T-helper 17 cell (primary cell): ENCODE measurements at places on chromosomes 2 and 18.

- DNase-seq, result no peak
These were observed 89.7 kb upstream of the SESTD1 start for GRCh38 chr2:179354296-179354695.

GRCh38 chr2:73842739-73843019 lies 13.9 kb downstream of the STAMBP start:
- no peak for DNase-seq

DNA sequence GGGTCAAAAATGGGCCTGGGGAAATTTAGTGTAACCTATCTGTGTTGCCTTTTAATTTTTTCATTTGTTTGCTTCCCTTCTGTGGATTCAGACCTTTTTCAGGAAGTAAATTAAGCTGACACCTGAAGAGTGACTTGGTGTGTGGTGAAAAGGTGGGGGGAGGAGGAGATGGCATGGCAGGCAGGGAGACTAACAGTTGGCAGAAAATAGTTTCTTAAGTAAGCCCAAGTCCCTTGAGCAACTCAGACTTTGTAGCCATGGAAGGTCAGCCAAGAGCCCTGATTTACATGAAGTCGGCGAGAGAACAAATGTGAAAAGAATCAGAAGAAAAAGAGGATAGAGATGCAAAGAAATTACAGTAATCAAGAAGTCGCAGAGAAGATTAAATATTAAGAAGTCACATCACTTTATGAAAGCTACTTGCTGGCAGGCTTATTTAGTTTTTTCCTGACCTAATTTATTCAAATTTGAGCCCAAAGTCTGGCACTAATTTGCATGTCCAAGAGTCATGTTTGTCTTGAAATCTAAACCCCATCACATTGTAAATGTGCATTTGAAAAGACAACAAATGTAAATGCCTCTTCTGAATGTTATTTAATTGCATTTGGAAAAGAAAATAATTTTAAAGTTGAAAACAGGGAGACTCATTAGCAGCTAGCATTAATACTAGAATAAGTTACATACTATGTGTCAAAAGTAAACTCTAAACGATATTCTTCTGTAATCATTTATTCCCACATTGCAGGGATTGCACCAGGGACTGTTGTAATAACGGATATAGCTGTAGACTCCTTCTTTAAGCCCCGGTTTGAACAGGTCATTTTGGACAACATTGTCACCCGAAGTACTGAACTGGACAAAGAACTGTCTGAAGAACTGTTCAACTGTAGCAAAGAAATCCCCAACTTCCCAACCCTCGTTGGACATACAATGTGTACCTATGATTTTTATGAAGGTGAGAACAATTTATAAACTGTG lies 19.3 kb downstream of the UPP2 start:
- no peak for DNase-seq

DNA sequence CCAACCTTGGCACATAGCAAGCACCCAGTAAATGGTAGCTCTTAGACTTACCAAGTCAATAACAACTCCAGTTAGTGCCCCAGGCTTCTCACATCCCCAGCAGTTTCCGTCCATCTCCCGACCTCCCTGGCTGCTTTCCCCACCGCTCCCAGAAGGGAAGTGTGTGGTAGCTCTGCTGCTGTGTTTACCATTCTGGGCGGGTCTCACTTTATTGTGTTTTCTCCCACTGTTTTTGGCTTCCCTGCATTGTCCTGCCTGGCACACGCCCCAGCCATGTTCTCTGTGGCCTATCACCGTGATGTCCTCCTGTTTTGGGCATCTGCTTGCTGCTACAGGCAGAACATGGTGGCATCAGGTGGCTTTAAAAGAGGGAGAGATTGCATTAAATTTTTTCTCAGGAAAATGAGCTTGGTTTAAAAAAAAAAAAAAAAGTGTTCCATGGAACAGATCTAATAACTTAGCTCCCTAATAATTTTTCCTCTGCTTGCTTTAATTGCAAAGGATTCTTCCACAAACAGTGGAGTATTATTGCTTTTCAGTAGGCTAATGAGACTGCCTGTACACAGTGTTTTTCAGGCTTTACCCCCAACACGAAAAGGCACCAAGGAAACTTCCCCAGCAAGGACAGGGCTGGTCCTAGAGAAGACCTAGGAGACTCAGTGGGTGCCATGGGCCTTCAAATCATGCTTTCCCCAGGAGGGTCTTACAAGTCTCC lies 8.0 kb upstream of the COX7A2L start:
- no peak for DNase-seq

GRCh38 chr2:3656762-3657721 lies 958 bp upstream of the ALLC start:
- DNase-seq, result no peak

GRCh38 chr18:25235401-25236042 lies 116.4 kb downstream of the ZNF521 start:
- DNase-seq, result no peak

DNA sequence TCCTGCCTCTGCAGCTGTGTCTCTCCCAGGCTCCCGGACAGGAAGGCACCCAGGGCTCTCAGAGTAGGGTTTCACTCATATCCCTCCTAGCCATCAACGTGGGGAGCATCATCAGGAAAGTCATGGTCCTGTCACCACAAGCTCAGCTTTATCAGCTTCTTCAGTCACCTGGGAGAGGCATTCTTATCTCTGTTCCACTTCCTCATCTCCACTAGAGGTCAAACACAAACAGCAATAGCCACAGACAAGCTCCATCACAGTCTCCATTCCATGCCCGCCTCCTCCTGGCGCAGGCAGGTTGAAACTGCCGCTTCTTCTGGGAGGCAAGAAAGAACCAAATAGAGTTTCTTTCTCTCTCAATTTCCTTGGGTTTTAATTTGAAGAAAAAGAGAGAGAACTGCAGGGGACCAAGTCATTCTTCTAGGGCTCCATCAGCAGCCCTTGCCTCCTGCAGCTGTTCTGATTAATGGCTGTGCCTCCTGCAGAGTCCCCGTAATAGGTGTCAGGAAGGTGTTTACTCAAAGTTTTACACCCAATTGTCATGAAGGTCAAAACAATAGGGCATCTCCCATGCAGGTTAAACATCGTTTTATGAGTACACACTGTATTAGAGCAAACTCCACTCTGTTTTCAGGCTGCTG lies 377.9 kb downstream of the TMEM182 start:
- no peak for DNase-seq

DNA sequence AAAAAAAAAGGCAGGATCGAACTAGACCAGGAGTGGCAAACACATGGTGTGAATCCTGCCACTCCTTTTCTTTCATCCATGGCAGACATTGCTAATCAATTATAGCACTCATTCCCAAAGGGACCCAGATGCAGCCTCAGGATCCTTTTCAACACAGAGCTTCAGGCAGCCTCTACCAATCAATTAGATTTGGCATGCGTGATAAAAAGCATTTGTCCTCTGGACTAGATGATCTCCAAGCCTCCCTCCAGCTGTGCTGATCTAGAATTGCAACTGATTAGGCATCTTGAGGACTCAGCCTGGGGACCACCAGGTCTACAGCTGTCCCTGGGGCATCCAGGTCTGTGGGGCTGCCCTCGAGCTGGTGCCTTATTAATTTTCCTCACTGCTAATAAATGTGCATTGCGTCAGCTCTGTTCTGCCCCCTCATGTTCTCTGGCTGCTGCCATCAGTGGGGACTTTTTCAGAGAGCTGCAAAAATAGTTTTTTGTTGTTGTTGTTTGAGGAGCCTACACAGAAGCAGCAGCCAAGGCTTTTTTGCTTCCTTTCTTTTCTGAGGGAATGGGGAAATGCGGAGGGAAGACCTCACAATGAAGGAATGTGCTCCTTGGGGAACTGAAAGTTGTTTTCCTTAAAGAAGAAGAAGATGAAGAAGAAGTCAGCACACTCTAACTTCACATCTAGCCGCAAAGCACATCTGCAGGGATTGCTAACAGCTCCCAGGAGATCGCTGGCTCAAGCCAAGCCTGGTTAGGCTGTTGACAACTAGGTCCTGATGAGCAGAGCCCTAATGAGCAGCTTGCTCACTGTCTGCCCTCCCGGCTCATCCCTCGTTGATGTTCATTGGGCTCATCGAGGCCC lies 8.8 kb upstream of the ATOH8 start:
- DNase-seq, result no peak

DNA sequence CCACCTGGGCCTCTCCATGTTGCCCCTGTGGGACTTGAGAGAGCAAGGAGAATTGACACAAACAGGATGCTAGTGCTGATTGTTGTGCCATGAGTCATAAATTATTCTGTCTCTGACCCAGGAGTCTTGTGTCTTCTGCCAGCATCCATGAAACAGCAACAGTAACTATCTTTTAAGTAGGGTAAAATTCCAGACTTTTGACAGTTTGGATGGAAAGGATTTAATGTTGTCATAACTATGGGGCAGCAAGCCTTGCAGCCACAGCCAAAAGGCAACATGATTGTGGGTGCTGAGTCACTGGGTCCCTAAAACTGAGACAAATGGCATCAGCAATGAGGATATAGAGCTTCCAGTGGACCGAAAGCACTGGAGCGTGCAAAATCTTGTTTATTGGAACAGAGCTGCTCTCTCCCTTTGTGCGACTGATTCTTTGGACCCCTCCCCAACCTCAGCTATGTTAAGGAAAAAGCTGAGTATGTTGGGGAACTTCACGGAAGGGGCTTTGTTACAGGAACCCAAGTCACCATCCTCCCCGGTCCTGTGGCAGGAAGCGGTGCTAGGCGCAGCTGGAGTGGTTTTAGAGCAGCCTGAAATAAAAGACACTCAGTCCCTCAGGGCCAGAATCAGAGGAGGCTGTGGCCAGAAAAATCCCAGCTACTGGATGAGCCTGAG lies 9.6 kb upstream of the ITPRIPL1 start:
- DNase-seq, result no peak

DNA sequence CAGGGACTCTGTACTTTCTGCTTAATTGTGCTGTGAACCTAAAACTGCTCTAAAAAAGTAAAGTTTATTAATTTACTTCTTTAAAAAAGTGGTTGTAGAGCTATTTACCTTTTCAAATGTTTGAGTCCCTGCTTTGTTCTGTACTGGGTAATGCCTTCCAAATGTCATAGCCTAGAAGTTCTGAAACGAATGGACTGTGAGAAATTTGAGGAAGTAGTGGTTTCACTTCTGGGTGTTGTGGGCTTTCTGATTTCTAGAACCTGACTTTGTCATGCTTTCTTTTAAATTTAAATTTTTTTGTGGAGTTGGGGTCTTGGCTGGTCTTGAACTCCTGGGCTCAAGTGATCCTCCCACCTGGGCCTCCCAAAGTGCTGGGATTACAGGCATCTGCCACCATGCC lies 44.6 kb downstream of the SMAD4 start:
- DNase-seq, result no peak

- DNase-seq, result no peak
These were observed 71.9 kb upstream of the SLC9A2 start for GRCh38 chr2:102547462-102547861.

DNA sequence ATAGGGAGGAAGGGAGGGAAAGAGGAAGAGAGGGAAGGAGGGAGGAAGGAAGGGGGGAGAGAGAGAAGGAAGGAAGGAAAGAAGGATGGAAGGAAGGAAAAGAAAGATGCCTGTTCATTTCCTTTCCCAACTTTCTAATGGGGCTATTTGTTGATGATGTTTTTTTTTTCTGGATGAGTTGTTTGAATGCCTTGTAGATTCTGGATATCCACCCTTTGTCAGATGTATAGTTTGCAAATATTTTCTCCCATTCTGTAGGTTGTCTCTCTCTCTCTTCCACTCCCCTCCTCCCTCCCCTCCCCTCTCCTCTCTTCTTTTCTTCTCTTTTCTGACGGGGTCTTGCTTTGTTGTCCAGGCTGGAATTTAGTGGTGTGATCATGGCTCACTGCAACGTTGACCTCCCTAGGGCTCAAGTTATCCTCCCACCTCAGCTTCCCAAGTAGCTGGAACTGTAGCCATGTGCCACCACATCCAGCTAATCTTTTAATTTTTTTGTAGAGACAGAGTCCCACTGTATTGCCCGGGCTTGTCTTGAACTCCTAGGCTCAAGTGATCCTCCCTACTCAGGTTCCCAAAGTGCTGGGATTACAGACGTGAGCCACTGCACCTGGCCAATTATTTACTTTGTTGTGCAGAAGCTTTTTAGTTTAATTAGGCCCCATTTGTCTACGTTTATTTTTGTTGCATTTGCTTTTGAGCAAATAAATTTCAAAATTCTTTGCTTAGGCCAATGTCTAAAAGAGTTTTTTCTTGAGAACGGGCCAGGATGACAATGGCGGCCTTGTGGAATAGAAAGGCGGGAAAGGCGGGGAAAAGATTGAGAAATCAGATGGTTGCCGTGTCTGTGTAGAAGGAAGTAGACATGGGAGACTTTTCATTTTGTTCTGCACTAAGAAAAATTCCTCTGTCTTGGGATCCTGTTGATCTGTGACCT lies 57.3 kb upstream of the FAM117B start:
- DNase-seq, result no peak

DNA sequence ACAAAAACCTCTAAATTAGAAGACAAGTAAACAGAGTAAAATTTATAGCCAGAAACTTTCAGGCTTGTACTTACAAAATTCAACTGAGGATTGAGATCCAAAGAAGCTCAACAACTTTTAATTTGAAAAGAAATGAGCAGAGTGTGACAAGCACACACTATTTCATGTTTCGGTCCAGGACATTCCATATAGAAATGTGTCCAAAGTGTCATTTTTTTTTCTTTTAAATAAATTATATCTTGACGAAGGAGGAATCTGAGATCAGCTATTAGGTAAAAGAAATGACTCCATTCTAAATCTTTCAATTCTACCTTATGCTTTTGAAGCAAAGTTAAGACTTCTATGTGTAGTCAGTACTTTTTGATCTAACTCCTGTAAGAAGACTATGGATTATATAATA lies 4.6 kb downstream of the FN1 start:
- no peak for DNase-seq

- DNase-seq, result no peak
These were observed 40.1 kb downstream of the CRACDL start for GRCh38 chr2:98895901-98896300.

DNA sequence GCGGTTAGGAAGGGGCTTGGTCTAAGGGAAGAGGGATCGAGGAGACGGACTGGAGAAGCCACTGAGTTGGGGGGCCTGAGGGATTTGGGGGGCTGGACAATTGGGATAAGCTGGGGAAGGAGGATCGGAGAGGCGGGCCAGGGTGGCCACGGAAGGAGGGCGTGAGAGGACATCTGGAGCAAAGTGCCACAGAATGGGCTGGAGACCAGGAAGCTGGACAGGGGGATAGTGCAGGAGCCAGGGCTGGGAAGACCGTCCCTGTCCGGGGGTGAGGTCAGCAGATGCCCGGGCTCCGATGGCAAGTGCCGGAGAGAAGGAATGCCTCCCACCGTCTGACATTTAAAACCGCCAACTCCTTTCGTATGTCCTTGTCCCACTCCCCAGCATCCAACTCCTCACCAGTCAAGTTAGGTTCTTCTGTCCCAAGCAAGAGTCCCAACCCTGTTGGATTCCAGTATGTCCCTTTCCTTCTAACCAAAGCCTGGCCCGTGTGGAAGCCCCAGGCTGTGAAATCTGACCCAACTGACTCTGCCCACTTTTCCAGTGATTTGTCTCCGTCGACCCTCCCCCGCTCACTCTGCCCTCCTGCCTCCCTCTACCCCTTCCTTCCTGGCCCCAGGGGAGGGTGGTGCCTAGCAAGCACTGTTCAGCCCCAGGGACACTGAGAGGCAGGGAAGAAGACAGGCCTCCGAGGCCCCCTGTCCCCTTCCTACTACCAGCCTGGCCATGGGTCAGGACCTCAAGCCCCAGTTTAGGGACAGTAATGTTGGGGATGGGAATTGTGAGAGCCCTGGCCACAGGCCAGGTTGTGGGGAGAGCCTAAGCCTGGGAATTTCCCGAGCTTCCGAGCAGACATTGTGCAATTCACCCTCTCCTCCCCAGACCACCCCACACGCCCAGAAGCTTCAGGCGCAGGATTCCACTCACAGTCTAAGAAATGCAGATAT lies 31.5 kb upstream of the TMBIM1 start:
- DNase-seq, result no peak

- DNase-seq, result no peak
These were observed 180.9 kb upstream of the ALKAL2 start for GRCh38 chr2:468648-469336.

GRCh38 chr18:26526128-26526965 lies 22.0 kb downstream of the KCTD1 start:
- DNase-seq, result no peak
